ENCODE measurements at places on chromosomes 1 and 21.

DNA sequence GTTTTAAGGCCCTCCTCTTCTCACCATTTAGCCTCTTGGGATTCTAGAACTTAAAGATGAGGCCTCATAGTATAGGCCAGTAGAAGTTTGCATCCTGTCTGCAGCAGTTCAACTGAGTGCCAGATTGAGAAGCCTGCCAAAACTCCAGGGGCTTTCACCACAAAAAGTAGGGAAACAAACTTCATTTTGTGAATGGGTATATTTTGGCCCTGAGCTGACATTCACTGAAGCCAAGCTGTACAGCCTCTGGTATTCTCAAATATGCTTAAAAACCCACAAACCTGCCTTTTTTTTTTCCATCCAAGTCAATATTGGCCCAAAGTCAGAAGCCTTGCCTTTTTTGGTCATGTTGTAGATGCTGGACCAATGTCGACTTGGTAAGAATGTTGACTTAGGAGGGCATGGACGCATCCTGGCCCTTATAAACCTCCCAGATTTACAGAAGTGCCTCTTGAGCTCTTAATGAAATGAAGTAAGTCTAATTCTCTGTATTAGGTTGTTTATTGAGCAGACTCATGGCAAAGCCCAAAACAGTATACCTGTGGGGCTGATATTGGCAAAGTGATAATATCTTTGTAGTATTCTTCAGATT, 337.5 kb downstream of the CHRM3 start:
- DNase-seq, result no peak

GRCh38 chr1:5989731-5990271, 2.4 kb downstream of the NPHP4 start:
- no peak for DNase-seq

DNA sequence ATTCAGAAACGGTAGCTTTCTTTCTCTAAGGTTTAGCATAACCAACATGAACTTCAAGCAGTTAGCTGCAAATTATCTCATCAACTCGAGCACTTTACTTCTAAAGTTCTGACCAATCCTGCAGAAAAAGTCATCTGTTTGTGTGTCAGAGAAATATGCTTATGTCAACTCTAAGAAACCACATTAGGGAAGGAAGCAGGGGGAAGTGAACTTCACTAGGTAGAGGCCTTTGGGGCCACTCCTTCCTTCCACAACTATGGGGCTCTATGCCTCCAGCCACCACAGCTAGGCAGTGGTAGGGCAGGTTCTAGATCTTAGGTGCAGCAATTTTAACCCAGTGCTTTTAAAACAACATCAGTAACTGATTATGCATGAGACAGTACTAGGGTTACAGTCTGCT, 375.9 kb downstream of the DSCAM start:
- no peak for DNase-seq

DNA sequence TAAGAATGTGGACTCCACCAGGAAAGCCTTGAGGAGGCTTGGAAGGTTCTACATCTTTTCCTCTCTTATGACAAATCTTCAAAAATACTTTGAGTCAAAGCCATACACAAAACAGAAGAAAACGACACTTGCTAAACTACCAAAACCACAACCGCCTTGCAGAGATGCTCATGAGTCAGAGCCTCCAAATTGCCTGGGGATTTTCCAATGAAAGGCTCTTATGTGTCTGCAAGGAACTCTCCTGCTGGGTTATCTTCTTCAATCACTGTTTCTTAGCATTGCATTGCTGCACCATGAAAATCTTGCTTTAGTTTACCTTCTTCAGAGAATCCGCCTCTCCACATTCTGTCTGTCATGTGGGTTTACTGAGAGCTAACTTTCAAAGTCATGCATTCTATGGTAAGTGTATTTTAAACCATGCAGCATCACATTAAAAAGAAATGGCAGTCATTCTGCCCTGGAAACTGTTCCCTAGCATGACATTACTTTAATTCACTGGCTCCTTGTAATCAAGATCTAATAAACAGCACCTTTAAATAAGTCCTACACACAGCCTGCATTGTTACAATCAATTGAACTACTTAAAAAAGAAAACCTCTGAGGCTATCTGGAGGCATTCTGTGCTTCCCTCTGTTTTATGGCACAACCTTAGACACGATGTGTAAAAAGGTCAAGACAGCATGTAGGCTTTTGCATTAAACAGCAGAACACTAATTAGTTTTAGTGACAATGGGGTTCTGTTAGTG, 210.0 kb upstream of the FOXD3 start:
- no peak for DNase-seq

Data from NCI-H187 (cell line).